ENCODE measurements at places on chromosomes 2 and 18. TPM values are rescaled to one million over a fixed set of nuclear protein-coding genes. Genes with fewer than 3 reads are reported as not detected.
A peak's percentile ranks its signal among the peaks of the same experiment; 100 is the strongest.

DCDC2C gene
- polyA plus RNA-seq: not detected

SERPINB13 gene
- polyA plus RNA-seq: not detected

SMYD1 gene
- polyA plus RNA-seq: not detected

- no peak for DNase-seq
These were observed 478.5 kb upstream of the ZEB2 start for GRCh38 chr2:144998435-144998834.

MPPE1 gene
- polyA plus RNA-seq: 44.6 TPM

POLE4 gene
- 45.6 TPM for polyA plus RNA-seq

DNA sequence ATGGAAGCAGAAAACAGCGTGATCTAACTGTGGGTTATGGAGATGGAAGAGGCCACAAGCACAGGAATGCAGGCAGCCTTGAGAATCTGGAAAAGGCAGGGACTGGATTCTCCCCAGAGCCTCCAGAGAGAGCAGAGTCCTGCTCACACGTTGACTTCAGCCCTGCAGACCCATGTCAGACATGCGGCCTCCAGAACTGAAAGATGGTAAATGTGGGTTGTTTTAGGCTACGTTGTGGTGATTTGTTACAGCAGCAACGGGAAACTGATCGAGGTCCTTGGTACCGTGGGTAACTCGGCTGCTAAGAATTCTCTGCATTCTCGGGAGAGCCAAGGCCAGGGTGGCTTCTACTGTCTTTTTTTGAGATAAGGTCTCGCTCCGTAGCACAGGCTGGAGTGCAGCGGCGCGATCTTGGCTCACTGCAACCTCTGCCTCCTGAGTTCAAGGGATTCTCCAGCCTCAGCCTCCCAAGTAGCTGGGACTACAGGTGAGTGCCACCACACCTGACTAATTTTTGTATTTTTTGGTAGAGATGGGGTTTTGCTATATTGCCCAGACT lies 97.1 kb downstream of the ACKR3 start:
- DNase-seq: no peak

RASGRP3 gene
- polyA plus RNA-seq: 22.8 TPM

DNA sequence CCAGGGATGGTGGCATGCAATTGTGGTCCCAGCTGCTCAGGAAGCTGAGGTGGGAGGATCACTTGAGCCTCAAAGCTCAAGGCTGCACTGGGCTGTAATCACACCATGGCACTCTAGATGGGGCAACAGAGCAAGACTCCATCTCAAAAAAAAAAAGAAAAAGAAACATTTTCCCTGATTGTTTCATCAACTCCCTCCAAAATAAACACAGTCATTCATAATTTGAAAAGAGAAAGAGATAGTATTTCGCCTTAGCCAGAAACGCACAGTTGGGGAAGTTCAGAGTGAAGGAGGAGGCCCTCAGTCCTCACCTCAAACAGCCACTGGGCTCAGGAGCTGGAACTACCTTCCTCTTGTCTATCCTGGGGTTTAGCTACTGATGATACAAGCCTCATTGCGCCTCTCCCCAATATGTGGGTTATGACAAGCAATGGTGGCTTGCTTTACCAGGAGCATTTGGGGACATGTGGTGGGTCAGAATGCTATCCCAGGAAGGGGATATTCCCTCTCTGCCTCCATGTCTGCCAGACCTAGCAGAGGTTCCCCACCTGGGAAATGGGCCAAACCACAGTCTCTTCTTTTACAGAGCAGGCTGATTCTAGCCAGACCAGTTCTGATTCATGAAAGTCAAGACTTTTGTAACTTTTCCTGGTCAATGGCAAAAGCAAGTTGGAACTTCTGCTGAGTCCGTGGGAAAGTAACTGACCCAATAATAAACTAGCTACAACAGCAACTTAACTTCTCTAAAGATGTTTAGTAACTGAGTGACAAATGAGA lies 22.2 kb upstream of the TMEM87B start:
- no peak for DNase-seq

GRCh38 chr2:158931572-158931971 lies 36.9 kb upstream of the TANC1 start:
- DNase-seq: no peak

LONRF2 gene
- polyA plus RNA-seq: 3.4 TPM

DNA sequence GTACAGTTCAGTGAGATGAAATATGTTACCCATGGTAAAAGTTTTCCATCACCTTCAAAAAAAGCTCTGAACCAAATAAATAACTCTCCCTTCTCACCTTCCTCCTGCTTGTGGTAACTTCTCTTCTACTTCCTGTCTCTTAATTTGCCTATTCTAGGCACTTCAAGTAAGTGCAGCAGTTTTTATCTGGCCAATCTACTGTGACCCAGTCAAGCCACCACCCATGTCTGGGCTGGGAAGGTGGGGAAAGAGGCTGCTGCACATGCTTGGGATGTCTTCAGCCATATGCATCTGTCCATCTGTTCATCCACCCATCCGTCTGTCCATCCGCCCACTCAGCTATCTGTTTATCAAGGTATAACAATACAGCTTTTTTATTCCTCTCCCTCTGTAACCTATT lies 31.6 kb downstream of the ZNF532 start:
- DNase-seq: no peak

- DNase-seq: no peak
These were observed 27.8 kb upstream of the C2orf74 start for GRCh38 chr2:61134141-61134540.

DNA sequence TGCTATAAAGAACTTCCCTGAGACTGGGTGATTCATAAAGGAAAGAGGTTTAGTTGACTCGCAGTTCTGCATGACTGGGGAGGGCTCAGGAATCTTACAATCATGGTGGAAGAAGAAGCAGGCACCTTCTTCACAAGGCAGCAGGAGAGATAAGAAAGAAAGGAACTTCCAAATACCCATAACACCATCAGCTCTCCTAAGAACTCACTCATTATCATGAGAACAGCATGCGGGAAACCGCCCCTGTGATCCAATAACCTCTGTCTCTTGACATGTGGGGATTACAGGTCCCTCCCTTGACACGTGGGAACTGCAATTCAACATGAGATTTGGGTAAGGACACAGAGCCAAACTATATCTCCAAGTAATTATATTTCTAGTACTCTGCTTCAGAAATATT lies 163.8 kb upstream of the CDH20 start:
- no peak for DNase-seq

DNA sequence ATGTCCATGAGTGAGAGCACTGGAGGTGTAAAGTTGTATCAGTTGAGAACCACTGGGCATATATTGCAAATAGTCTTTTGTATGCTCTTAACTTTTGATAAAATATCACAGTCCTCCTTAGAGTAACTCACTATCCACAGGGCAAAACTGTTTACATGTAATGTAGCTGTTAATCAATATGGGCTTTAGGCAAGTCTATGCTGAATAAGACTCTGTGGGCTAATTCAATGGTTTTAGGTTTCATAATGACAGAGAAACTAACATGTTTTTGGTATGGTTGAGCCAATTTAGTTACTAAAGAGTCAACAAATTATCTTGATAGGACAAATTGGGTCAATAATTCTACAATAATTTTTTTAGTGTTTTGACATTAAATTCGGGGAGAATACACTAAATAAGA lies 1134.9 kb upstream of the FAM98A start:
- no peak for DNase-seq

- DNase-seq: no peak
These were observed 237.2 kb upstream of the ETAA1 start for GRCh38 chr2:67159929-67160328.

DNA sequence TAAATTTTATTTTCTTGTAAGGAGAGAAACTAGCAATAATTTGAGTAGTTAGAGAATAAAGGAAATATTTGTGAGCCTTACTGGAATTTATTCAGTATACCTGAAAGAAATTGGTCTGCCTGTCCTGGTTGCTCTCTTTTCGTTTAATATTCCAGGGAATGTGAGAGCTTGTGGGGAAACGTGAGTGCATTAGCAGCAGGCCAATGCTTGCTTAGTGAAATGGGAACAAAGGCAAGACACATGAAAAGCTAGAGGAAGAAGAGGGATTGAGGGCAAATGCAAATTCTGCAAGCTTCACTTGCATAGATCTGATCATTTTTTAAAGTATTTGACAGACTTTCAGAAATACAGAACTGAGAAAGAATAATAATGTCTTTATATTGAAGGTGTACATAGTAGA lies 111.0 kb downstream of the ERBB4 start:
- DNase-seq: no peak

- DNase-seq: no peak
These were observed 8.8 kb downstream of the C2orf92 start for GRCh38 chr2:97678298-97678697.

DNA sequence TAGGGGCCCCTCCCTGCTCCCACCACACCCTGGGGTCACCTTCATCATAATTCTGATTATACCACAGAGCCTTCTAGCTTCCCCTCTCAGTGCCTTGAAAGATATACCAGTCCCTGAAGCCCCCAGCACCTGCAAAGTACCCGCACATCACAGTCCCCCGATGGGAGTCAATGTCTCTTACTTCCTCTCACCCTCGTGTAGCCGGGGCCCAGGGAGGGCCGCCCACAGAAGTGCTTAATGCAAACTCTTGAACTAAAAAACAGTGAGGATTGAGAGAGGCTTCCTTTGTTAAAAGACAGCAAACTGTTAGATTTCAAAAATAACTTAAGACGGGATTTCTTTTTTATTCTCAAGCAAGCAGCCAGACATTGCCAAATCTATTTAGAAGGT lies 76.5 kb downstream of the SFXN5 start:
- no peak for DNase-seq

DNA sequence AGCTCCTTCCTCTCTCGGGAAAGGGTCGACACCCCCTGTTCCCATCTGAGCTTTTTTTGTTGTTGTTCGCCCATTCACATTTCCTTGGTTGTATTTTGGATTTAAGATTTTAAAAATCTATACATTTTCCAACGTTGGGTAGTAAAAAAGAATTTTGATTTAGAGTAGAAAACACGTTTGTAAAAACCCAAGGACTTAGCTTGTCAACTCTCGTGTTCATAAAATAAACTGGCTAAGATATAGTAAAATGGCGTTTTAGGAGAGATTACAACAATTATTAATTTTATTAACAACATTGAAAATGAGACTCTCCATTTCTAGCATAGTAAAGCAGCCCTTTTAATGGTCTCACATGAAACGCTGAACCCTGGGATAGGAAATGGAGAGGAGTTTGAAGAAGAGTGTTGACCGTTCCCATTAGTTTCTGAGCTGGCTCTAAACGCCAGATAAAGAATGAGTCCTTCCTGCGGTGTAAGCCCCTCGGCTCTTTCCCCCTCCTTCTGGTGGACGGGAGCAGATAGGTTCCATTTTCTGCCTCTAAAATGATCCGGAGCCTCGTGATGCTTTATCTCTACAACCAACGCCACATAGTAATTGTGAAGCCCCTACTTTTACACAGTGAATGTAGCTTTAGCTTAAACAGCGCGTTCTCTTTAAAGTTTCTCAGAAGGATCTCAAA lies 24.0 kb upstream of the ZNF516 start:
- DNase-seq: peak; percentile 64

DNA sequence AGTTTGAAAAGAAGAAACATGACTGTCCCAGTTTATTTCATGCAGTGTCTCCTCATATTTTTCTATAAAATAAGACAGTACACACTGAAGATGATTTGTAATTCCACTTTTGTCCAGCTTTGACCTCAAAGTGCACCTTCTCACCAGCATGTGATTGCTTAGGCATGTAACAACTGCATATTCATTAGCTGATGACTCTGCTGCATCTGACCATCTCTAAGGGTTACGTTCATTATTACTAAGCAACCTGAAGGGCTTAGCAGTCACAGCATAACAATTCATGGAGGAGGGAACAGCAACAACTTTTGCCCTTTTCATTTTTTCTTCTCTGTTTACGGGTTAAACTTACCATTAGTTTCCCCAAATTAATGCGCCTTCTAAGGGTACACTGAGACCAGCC lies 330.6 kb upstream of the PIK3C3 start:
- DNase-seq: no peak

GRCh38 chr2:220662431-220662830 lies 909.7 kb downstream of the EPHA4 start:
- DNase-seq: no peak

DNA sequence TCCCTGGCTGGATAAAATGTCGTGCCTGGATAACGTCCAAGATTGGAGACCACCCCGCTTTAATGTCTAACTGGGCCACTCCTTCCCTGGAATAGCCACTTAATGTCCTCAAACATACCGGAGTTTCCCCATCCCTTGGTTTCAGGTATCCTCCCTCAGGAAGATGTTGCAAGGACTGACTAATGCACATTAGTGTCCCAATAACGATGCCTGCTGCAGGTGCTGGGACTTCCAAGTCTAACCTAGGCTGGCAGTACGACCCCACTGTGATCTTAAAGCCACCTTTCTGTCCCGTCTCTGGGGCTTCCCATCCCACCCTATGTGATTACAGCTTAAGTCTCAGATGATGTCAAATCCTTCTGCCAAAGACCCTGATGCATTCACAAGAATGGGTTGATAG lies 1.1 kb upstream of the ATP6V1C2 start:
- no peak for DNase-seq

DNA sequence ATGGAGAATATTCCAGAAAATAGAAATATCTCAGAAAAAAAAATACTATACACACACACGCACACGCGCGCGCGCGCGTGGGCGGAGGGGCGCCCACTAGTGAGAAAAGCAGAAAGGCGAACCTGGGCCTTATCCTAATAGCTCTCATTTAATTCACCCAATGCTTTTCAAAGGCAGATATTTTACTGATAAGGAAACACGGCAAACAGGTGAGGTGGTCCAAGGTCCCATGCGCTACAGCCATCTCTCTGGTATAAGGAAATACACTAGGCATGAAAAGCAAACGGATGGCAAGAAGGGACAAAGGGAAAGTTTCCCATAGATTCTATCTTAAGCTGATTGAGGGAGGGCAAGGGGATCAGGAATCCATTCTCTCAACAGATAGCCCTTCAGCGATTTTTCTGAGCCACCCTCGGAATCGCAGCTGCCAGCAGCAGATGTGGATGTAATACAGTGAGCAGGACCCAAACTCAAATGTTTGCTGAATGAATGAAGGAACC lies 136.7 kb downstream of the TMEM247 start:
- peak; percentile 31 for DNase-seq

- no peak for DNase-seq
These were observed 139.7 kb downstream of the DDX1 start for GRCh38 chr2:15731213-15731888.

- DNase-seq: no peak
These were observed 906.0 kb upstream of the NXPH2 start for GRCh38 chr2:139686205-139686604.

SP100 gene
- polyA plus RNA-seq: 75.2 TPM

DNA sequence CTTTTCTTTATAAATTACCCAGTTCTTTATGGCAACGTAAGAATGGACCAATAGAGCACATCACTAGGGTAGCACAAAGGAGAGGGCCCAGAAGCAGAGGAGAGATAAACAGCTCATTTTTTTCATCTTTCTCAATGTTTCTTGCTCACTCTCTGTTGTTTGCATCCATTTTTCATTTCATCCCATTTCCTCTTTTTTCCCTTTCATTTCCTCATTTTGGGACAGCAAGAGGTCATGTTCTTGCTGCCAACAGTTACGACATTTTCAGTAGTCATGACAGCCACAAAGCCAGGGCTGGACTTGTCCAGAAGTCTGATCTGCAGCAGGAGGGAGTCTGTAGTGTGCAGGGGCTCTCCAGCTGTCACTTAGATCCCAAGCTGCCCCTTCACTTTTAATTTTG lies 52.7 kb upstream of the CYP1B1 start:
- DNase-seq: no peak

All from right lung (tissue), 10 donors.